ENCODE measurements at places on chromosomes 4 and X.

GRCh38 chrX:136759968-136760367, 20.8 kb downstream of the ARHGEF6 start:
- no peak for DNase-seq

GRCh38 chr4:54446581-54446980, 211.2 kb upstream of the KIT start:
- DNase-seq, result no peak

GRCh38 chr4:76012388-76012801, 5.1 kb upstream of the CXCL9 start:
- no peak for DNase-seq

GRCh38 chrX:135185795-135186443, 14.7 kb upstream of the CT55 start:
- peak; percentile 66 for DNase-seq

GRCh38 chr4:185656467-185656931, 121.2 kb upstream of the PDLIM3 start:
- no peak for DNase-seq

DNA sequence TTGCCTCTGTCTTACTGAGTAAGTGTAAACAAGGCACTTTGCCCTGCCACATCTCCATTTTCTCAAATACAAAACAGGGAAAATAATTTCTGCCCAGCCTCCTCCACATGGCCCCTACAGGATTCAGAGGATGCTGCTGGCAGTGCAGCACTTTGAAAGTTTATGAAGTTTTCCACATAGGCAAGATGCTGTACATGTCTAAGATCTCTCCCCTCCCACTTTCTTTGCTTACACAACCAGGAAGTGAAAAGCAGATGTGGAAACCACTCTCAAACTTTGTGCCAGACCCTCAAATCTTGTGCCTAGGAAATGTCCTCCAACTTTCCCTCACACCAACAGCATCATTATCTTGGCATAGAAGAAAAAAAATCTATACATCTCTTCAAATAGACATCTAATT, 257.0 kb upstream of the LDB2 start:
- DNase-seq, result no peak

- no peak for DNase-seq
Observed at GRCh38 chr4:95250544-95251137, 298.1 kb downstream of the UNC5C start.

DNA sequence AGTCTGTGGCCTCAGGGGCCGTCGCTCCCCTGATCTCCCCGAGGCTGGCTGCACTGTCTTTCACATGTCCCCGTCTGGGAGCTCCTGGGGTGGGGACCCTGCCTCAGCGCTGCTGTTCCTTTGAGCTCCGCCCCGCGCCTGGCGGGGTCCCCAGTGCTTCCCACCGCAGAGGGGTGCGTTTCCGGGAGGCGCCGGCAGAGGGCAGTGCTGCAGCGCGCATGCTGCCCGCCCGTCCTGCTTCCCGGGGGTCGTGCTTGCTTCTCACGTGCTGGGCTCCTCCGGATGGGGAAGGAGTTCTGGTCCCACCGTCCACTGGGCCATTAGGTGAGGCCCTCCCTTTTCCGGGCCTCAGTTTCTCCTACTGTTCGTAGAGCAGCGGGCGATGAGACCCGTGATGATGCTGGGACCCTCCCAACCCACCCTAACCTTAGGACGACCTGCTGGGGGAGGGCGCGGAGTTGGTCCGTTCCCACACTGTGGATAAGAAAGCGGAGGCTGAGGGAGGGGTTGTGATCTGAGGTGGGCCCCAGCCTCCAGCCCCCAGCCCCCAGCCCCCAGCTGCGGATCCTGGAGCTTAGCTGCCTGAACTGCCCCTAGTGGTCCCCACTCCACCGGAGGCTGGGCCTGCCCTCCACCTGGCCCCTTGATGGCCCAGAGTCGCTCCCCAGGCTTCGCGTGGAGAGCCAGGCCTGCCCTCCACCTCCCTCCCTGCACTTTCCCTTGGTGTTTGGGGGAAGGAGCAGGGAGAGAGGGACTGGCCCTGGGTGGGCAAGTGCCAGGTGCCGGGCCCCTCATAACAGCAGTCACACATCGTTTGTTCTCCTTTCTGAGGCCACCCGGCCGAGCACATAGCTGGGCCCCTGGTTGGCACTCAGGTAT, 15.3 kb downstream of the CPZ start:
- peak; percentile 93 for DNase-seq

DNA sequence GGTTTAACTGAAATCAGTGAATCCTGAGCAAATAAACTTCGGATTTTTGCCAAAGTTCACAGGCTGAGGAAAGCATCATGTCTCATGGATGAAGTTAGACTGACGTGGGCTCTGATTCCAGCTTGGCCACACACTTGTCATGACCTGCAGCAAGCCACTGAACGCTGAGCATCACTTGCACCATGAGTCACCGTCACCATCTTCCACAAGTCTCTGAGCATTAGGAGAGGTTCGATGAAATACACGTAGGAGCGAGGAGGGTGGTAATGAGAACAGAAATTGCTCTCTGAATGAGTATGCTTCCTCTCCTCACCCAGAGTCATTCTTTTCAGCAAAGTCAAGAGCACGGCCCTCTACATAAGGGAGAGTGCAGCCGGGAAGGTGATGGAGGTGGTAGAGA, 3.8 kb upstream of the TRIML2 start:
- no peak for DNase-seq

DNA sequence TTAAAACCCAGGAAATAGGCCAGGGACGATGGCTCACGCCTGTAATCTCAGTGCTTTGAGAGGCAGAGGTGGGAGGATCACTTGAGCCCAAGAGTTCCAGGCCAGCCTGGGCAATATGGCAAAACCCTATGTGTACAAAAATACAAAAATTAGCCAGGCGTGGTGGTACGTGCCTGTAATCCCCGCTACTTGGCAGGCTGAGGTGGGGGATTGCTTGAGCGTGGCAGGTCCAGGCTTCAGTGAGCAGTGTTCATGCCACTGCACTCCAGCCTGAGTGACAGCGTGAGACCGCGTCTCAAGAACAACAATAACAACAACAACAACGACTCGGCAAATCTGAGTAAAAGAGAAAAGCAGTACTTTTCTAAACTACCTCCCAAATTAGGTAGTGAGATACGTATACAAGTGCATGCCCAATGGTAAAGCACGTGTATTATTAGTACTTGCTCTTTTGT, 13.0 kb upstream of the NDUFC1 start:
- no peak for DNase-seq

GRCh38 chrX:136170139-136170800, 22.9 kb downstream of the FHL1 start:
- DNase-seq, result no peak

DNA sequence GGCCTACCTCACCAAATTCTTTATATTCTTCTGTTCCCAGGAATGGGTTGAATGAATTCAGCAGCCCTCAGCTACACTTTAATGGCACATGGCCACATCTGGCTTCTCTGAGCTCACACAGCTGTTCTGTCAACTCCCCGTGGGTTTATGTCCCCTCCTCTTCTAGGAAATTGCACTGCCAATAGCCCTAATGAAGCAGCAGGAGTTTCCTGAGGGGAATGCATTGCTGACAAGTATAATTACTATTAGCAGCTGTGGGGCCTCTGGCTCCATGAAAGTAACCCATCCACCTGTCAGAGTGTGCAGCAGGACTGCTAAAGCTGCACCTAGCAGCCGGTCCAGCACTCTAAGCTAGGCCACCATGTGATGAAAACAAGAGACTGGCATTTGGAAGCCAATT, 50.3 kb downstream of the FTHL17 start:
- DNase-seq, result no peak

- no peak for DNase-seq
Observed at GRCh38 chr4:67126570-67126969, 418.7 kb downstream of the CENPC start.

- no peak for DNase-seq
Observed at GRCh38 chrX:78619834-78620233, 39.3 kb downstream of the RTL3 start.

- no peak for DNase-seq
Observed at GRCh38 chr4:29113960-29114359, 1606.2 kb upstream of the PCDH7 start.

DNA sequence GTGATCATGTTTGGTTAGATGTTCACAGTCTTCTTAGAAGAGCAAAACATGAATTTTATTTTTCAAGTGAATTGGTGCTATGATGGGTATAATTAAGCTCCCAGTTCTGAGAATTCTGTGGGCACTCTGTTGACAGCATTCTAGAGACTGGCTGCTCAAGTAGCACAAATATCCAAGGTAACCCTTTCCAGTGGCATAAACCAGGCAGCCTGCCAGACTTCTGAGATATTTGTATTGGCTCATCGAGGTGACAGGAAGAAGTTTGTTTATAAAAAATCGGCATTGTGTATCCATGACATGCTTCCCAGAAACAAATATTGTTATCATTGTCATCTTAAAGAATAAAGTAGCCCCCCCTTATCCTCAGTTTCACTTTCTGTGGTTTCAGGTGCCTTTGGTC, 28.3 kb downstream of the LANCL3 start:
- no peak for DNase-seq

GRCh38 chr4:163196926-163197480, 30.3 kb upstream of the NAF1 start:
- no peak for DNase-seq

DNA sequence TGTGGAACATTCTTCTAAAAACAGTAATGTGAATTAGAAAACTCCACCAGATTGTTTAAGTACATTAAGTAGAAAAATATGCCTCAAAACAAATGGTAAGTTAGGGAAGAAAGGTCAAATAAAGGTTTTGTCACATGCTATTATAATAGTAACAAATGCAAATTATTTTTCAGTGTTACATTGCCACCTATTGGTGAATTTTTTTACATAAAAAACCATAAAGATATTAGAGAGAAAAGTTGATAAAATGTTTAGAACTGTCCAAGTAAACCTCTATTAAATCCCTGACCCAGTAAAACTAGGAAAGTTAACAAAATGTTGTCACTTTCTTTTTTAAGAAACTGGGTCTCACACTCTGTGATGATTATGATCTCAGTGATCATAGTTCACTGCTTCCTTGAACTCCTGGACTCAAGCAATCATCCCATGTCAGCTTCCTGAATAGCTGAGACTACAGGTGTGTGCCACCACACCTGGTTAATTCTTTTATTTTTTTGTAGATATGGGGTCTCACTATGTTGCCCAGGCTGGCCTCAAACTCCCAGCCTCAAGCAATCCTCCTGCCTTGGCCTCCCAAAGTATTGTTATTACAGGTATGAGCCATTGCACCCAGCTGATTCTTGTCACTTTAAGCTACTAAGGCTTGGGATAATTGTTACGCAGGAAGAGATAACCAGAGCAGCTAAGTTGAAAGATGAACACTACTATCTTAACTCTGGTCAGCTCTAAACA, 157.6 kb downstream of the ATRX start:
- DNase-seq, result no peak

GRCh38 chrX:100695991-100696390, 35.9 kb downstream of the SYTL4 start:
- no peak for DNase-seq

- DNase-seq, result peak; percentile 37
Observed at GRCh38 chr4:2352729-2353221, 65.7 kb downstream of the ZFYVE28 start.

GRCh38 chrX:10787264-10787663, 166.9 kb upstream of the MID1 start:
- no peak for DNase-seq

DNA sequence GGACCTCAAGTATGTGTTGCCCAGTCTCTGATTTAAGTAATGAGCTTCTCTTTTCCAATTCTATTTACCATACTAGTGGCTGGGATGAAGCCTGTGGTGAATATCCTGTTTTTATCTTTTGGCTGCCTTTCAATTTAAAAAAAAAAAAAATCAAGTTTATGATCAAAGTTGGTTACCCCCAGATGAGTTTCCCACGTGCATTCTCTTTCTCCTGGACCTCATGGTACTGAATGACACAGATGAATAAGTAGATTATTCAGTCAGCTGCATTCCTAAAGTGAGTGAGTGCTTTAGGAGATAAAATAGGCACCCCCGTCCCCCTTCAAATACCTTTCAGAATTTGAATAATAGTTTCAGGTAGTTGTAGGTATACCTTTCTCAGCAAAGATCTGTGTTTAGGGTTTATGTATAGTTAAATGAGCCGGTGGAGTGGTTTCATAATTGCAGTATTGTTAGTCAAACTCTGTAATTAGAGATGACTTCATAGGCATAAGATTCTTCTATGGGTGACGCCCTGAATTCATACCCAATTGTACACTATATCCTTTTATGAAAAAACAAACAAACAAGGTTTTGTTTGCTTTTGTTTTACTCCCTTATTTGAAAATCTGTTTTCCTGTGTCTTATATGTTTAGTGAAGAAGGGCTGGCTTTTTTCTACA, 41.9 kb downstream of the PLS3 start:
- DNase-seq, result no peak

- peak; percentile 83 for DNase-seq
Observed at GRCh38 chr4:82044141-82044993, 329.4 kb downstream of the HNRNPD start.

DNA sequence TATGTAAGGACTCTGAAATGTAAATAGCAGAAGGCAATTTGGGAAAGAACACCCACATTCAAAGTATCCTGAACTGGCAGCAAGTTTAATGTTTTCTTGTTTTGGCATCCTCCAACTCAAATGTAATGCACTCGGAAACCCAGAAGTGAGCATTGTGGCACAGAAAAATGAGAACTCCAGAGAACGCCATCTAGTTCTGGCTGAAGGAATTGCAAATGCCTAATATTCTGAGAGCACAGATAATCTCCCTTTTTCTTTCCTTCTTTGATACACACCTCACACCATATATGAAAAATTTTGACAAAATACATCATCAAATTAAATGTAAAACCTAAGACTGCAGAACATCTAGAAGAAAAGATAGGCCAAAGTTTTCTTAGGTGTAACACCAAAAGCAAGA, 52.1 kb downstream of the PWWP3B start:
- no peak for DNase-seq

DNA sequence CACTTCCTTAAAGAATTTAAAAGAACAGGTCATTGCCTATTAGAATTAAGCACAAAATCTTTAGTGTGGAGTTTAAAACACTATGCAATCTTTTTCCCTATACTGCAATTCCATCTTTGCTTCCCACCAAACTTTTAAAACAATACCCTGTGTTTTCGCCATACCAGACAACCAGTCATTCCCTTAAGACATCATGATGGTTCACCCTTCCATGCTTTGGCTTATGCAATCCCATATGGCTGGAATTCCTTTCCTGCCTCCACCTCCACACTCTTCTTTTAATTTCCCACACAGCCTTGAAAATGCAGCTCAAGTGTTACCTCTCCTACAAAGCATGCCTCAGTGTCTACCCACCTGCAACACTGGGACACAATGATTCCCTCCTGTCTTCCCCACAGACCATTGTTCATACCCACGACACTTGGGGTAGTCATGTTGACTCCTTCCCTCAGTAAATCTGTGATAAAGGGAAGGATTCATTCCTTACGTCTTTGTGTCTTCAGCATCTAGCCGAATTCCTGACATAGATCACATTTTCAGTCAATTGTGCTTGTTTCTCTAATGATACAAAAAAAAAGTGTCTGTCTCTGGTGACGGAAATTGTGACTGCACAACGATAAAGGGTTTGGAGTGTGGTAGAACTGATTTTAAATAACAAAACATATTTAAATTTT, 166.3 kb downstream of the FNIP2 start:
- DNase-seq, result no peak

DNA sequence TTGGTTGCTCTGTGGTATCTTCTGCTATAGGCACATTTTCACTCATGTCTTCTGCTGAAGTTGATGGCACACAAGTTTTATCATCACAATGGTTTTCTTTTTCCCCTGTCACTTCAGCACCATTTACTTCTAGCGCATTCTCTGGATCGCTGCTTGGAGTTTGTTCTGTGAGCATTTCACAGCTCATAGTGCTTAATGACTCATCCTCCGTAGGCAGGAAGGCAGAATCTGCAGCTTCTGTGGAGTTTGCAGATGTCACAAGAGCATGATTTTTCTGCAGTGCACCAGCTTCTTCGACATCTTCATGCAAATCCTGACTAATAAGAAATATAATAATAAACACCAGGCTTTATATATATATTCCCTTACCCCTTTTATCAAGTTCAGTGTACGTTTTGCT, 83.6 kb downstream of the CHM start:
- no peak for DNase-seq
